Vein endothelial cell (primary cell): ENCODE measurements at places on chromosomes 6 and 20. TPM values are rescaled to one million over a fixed set of nuclear protein-coding genes. Genes with fewer than 3 reads are reported as not detected.

The COL11A2 gene
- total RNA-seq = 0.19 and 0.33 TPM in 2 replicates

The ACTL10 gene
- 2.8 and 3.3 TPM in 2 replicates for total RNA-seq

The NOX3 gene
- total RNA-seq = not detected in 2 replicates

The TNNC2 gene
- total RNA-seq = 0.33 TPM in 1 of 2 replicates, not detected in the other

The EPHA7 gene
- under 0.01 TPM in 1 of 2 replicates, not detected in the other for total RNA-seq

The ID4 gene
- total RNA-seq = not detected in 2 replicates

The MEI4 gene
- total RNA-seq = under 0.01 TPM in 2 replicates

The C6orf47 gene
- 20.6 and 21.4 TPM in 2 replicates for total RNA-seq
